ENCODE measurements at places on chromosomes 12 and 14. TPM values are rescaled to one million over a fixed set of nuclear protein-coding genes. Genes with fewer than 3 reads are reported as not detected.

The TPPP2 gene
- polyA plus RNA-seq: 1.3 TPM

The PRB2 gene
- not detected for polyA plus RNA-seq

The KLHL33 gene
- polyA plus RNA-seq: 1.3 TPM

The DEGS2 gene
- polyA plus RNA-seq: 0.39 TPM

The C12orf56 gene
- polyA plus RNA-seq: 0.09 TPM

- H3K36me3 ChIP-seq: no peaks in the 10 kb centered on the region
- H3K4me1 ChIP-seq: no peaks in the 10 kb centered on the region
- no peak overlapping the region for H3K27ac ChIP-seq
Measured at GRCh38 chr14:65290830-65291229, 121.7 kb upstream of the FUT8 start.

DNA sequence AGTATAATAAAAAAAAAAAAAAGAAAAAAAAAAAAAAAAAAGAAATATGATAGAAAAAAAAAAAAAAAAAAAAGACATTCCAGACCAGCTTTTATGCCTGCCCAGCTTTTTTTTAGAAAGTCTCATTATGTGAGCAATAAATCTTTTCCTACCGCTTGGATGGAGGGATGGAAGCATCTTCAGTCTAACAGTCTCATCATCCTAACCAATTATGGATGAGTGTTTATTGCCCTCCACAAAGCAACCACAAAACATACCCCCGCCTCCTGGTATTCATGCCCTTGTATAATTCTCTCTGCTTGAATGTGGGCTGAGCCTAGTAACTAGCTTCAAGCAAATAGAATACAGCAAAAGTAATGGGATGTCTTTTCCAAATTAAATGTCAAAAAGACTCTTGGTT, 33.7 kb upstream of the ADAMTS20 start:
- no peaks in the 10 kb centered on the region for H3K27me3 ChIP-seq
- no peak overlapping the region for H3K27ac ChIP-seq
- DNase-seq: no peak
- H3K4me1 ChIP-seq: no peaks in the 10 kb centered on the region
- H3K4me3 ChIP-seq: no peak overlapping the region

- no peak overlapping the region for H3K4me3 ChIP-seq
- DNase-seq: no peak
- H3K27ac ChIP-seq: no peak overlapping the region
- no peaks in the 10 kb centered on the region for H3K27me3 ChIP-seq
- peaks cover 5% of the 10 kb centered on the region for H3K4me1 ChIP-seq
- peaks cover under 1% of the 10 kb centered on the region for H3K36me3 ChIP-seq
Measured at GRCh38 chr14:69387311-69387710, 10.8 kb downstream of the ERH start.

DNA sequence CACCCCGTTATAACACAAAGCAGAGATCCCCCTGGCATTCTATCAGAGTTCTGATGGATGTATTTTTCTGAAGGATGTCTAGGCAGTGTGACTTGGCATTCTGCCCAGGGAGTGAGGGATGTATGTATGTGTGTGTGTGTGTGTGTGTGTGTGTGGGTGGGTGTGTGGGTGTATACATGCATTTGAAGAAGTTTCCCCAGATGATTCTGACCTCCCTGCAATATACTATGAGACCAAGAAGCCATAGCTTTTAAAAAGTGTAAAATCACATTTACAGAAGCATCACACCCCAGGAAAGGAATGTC, 59.7 kb upstream of the NAP1L1 start:
- no peak overlapping the region for H3K4me3 ChIP-seq
- H3K27ac ChIP-seq: no peak overlapping the region
- H3K27me3 ChIP-seq: no peaks in the 10 kb centered on the region
- no peaks in the 10 kb centered on the region for H3K4me1 ChIP-seq
- no peaks in the 10 kb centered on the region for H3K36me3 ChIP-seq
- DNase-seq: no peak

- H3K4me1 ChIP-seq: no peaks in the 10 kb centered on the region
- DNase-seq: no peak
- H3K4me3 ChIP-seq: no peak overlapping the region
- H3K36me3 ChIP-seq: no peaks in the 10 kb centered on the region
- no peaks in the 10 kb centered on the region for H3K27me3 ChIP-seq
Measured at GRCh38 chr12:91316907-91317269, 134.3 kb upstream of the DCN start.

- H3K27me3 ChIP-seq: no peaks in the 10 kb centered on the region
- no peaks in the 10 kb centered on the region for H3K4me1 ChIP-seq
- H3K27ac ChIP-seq: no peak overlapping the region
- H3K36me3 ChIP-seq: no peaks in the 10 kb centered on the region
Measured at GRCh38 chr12:16159571-16159970, 117.9 kb downstream of the SLC15A5 start.

DNA sequence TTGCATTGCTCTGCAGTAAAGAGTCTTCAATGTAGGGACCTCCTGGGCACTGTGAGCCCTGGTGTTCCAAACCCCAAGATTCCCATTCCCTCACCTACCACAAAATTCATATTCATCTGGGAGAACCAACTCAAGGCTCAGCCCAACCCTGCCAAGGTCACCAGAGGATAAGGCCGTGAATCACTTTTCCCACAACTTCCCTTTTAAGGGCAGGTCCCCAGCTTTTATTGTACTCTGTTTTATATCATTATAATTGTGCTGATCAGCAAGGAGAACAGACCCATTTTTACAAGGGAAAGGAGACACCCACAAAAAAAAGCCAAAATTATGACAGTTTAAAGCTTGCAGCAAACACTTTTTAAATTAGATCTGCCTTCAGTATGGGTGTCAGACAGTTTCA, 363.0 kb upstream of the FKBP4 start:
- H3K4me3 ChIP-seq: no peak overlapping the region
- no peak for DNase-seq
- no peaks in the 10 kb centered on the region for H3K27me3 ChIP-seq
- H3K27ac ChIP-seq: no peak overlapping the region
- H3K4me1 ChIP-seq: no peaks in the 10 kb centered on the region

GRCh38 chr14:63032076-63032475, 13.2 kb downstream of the KCNH5 start:
- no peak overlapping the region for H3K4me3 ChIP-seq
- peaks cover 12% of the 10 kb centered on the region for H3K27me3 ChIP-seq
- H3K27ac ChIP-seq: no peak overlapping the region
- H3K36me3 ChIP-seq: no peaks in the 10 kb centered on the region

DNA sequence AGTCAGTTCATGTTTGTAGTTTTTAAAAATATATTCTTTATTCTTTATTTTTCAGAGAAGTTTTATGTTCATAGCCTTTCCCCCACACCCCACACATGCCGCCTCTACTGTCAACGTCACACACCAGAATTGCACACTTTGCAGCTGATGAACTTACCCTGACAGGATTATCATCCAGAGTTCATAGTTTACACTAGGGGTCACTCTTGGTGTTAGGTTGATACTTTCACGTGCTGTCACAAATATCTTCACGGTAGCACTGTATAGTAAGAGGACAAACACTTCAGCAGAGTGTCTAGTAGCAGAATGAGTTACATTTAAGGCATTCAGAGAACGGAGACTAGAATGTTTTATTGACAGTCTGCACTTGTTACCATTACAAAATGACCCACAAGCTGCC, 5.1 kb downstream of the DPPA3 start:
- H3K27me3 ChIP-seq: no peaks in the 10 kb centered on the region
- H3K4me1 ChIP-seq: no peaks in the 10 kb centered on the region
- no peak for DNase-seq
- no peaks in the 10 kb centered on the region for H3K36me3 ChIP-seq
